ENCODE measurements at places on chromosomes 6 and 20. TPM values are rescaled to one million over a fixed set of nuclear protein-coding genes. Genes with fewer than 3 reads are reported as not detected.

The TMC2 gene
- 0.13 TPM for total RNA-seq

The PPIL6 gene
- 4.8 TPM for total RNA-seq

The ZC2HC1B gene
- total RNA-seq, result not detected

The FOXC1 gene
- total RNA-seq, result 0.49 TPM

The GNRH2 gene
- not detected for total RNA-seq

The DPPA5 gene
- not detected for total RNA-seq

The CYP21A2 gene
- 12.2 TPM for total RNA-seq

The DEFB112 gene
- total RNA-seq, result not detected

The E2F1 gene
- total RNA-seq, result 4.0 TPM

The KCNB1 gene
- 1.9 TPM for total RNA-seq

The SLC24A3 gene
- 3.9 TPM for total RNA-seq

The IYD gene
- not detected for total RNA-seq

The SRMS gene
- 1.5 TPM for total RNA-seq

The HLA-DRB1 gene
- total RNA-seq, result 365 TPM

The ZNF512B gene
- 12.4 TPM for total RNA-seq

The GSTA1 gene
- total RNA-seq, result not detected

The SCRT2 gene
- total RNA-seq, result not detected

The PTPRT gene
- 4.7 TPM for total RNA-seq

The PRPF6 gene
- 60.4 TPM for total RNA-seq

The ARMC12 gene
- total RNA-seq, result 0.23 TPM

The SLCO4A1 gene
- total RNA-seq, result 7.1 TPM

The F13A1 gene
- total RNA-seq, result 29.4 TPM

The DYNLT2 gene
- total RNA-seq, result 3.8 TPM

The PLN gene
- 1.3 TPM for total RNA-seq

The ATG5 gene
- 25.3 TPM for total RNA-seq

The OXT gene
- not detected for total RNA-seq

The UBE2J1 gene
- total RNA-seq, result 115 TPM

Measured in spleen (tissue), 13 donors.